GDM1 (cell line): ENCODE measurements at places on chromosomes 6 and 20.

DNA sequence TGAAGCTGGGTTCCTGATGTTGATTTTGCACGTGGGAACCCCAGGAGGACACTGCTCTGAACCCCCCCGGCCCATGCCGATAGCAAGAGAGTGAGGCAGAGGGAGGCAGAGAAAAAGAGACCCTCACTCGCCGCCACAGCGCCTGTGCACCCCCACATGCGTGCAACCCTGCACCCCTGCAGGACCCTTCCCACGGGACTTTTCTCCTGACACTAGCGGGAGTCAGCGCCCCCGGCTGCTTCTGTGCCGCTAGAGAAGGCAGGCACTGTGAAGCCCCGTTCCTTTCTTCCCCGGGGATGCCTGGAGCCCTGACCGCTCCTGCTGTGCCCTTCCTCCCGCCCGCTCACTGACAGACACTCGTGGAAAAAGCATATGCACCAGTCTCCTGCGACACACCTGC lies 67.4 kb downstream of the GMPR start:
- DNase-seq: no peak

- no peak for DNase-seq
These were observed 2177.4 kb upstream of the DEFB115 start for GRCh38 chr20:29079769-29080690.

GRCh38 chr6:8982668-8983067 lies 547.3 kb upstream of the SLC35B3 start:
- no peak for DNase-seq

GRCh38 chr6:111866857-111867256 lies 6.4 kb downstream of the FYN start:
- DNase-seq: no peak

DNA sequence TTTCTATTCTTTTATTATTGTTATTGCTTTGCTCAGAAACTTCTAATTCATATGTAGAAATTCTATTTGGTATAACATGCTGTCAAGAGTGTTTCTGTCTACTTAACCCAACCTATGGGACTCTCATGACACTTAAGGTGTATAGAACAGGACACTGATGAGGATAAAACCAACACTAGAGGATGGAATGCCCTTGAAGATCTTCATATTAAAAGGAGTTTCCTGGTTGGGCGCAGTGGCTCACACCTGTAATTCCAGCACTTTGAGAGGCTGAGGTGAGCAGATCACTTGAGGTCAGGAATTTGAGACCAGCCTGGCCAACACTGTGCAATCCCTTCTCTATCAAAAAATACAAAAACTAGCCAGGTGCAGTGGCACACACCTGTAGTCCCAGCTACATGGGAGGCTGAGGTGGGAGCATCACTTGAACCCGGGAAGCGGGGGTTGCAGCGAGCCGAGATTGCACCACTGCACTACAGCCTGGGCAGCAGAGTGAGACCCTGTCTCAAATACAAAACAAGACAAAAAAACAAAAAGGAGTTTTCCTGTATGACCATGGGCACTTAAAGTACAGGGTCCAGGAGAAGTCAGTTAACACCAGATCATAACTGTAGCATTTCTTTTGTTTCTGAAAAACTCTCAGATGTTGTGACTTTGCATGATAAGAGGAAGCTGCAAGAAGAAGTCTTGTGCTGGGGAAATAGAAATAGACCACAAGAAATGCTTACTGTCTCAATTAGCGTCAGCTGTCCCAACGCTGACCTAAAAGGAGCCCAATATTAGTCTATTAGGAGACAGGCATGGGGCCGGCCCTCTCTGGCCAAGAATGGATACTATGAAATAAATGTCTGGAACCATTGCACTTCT lies 38.9 kb upstream of the CD2AP start:
- no peak for DNase-seq

DNA sequence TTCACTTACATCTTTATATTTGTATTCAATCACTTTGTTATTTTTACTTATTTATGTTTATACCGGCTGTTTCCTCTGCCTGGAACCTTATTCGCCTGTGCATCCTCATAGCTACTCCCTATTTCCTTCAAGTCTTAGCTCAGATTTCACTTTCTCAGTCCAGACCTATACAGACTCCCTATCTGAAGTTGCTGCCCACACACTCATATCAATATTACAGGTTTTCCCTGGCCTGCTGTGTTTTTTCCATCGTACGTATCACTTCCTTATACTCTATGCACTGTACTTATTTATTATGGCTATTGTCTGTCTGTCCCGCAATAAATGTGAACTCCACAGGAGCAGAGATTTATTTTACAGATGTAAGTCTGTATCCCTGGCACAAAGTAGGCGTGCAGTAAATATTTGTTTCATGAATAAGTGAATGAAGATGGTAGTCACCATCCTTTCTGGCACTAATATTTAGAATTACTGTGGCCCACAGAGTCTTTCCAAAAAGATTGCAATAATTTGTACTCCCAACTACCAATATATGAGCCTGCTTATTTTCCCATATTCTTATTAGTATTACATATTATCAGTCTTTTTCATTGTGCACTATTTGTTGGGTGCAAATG lies 64.9 kb downstream of the TNFAIP3 start:
- DNase-seq: no peak

- DNase-seq: no peak
These were observed 37.9 kb upstream of the HDDC2 start for GRCh38 chr6:125339653-125340052.

DNA sequence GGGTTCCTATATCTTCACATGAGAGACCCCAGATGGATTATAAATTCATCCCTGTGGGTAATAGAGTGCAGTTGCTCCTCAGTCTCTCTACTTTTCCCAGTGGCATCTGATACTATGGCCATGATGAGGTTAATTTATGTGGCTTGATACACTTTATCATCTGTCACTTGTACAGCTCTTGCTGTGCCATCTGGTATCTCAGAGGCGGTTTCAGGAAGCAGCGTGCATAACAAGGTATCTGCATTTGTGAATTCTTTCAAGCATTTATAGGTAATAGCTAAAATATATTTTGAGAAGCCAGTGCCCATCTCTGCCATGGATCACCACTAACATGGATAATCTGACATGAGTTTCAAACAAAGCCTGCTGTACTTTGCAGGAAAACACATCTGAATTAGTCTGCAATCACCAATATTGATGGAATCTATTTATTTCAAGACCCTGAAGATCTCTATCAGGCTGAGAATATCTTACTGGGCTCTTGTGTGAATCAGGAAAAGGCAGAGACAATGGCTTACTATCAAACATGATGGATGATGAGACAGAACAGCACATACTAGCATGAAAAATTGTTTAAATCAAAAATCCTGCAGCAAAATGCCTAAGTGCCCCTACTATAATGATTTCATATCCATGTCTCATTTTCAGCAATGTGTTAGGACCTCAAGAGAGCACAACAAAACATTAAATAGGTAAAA lies 548.7 kb upstream of the MAP3K7 start:
- DNase-seq: no peak

DNA sequence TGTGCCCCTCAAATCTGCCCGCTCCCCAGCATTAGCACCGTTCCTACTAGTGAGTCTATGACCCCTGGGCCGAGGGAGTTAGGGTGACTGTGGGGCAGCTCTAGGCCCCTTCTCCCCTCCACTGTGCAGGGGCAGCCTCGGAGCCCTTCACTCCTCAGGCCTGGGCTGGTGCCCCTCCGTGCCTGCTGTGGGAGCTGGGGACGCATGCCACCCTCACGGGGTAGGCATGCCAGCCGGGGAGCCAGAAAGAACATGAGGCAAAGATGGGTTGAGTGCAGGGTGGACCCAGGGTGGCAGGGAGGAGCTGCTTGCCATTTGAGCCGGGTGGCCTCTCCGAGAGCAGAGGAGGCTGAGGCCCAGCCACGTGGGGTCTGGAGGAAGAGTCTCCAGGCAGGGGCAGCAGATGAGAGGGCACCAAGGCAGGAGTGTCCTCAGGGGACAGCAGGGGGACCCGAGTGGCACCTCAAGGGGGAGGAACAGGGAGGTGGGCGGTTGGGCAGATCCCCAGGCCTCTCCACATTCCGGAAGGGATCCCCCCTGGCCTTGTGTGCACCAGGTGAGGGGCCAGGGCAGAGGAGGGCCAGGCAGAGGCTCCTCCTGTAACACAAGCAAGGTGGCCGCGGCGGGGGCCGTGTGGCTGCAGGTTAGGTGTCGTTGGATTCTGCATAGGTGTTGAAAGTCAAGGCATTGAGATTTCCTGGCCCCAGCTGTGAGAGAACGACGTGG lies 18.6 kb upstream of the LSM14B start:
- no peak for DNase-seq

DNA sequence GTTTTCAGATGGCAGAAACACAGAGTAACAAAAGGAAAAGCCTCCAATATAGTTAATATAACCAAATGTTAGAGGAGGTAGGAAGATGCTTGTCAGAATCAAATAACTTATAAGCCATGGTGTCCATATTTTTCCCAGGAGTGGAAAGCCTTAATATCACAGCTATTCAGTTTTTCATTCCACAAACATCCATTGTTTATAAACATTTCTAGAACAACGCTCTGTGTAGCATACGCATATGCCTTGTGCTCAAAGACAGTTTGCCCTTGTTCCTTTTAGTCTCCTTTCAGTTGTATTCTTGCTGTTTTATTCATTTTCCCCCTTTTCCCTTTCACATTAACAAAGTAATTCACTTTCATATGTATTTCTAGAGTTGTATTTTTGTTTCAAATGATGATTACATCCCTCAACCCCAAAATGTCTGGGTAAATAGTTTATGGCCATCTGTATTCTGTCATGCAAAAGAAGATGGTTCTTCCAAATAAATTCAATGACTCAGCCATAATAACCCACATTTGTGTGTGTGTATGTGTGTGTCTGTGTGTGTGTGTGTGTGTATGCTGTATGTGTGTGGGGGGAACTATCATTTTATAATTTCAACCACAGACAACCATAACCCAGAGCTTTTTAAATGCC lies 455.7 kb upstream of the SOX4 start:
- DNase-seq: no peak

- no peak for DNase-seq
These were observed at the start of gene TLDC2 for GRCh38 chr20:36875702-36876472. TLDC2 (plus strand) TSS chr20:36876138; CDS start chr20:36876175, 37 bp downstream.

- peak; percentile 86 for DNase-seq
These were observed 18.7 kb downstream of the UQCC2 start for GRCh38 chr6:33692760-33693158.

DNA sequence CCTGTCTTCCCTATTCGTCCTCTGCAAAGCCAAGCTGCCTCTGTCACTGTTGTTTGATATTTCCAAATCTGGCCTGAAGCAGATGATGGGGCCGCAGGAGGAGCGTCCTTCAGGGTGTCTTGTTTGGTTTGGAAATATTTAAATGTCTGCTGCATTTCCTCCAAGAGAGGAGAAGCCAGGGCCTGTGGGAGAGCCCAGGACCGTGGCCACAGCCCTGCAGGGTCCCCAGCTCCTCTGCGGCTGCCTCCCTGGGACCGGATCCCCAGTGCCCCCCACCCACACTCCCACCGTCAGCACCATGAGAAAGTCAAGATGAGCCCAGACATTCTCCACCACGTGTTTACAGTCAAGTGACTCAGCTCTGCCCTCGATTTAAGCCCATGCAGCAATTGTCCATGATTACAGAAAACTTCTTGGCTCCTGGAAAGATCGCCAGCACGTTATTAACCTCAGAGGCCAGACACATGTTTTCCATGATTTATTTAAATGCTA lies 18.2 kb downstream of the FOXF2 start:
- no peak for DNase-seq

GRCh38 chr20:40017765-40018164 lies 671.3 kb downstream of the MAFB start:
- no peak for DNase-seq

GRCh38 chr6:25660512-25660911 lies 8.5 kb downstream of the SCGN start:
- DNase-seq: no peak

DNA sequence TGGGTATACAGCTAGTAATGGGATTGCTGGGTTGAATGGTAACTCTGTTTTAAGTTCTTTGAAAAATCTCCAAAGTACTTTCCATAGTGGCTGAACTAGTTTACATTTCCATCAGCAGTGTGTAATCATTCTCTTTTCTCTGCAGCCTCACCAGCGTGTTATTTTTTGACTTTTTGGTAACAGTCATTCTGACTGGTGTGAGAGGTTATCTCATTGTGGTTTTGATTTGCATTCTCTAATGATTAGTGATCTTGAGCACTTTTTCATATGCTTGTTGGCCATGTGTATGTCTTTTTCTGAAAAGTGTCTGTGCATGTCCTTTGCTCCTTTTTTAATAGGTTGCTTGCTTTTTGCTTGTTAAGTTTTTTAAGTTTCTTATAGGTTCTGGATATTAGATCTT lies 194.2 kb upstream of the PHACTR1 start:
- DNase-seq: no peak
